ENCODE measurements at places on chromosomes 2 and 18.

- no peak for DNase-seq
Observed at GRCh38 chr2:43136876-43137275, 89.5 kb downstream of the ZFP36L2 start.

DNA sequence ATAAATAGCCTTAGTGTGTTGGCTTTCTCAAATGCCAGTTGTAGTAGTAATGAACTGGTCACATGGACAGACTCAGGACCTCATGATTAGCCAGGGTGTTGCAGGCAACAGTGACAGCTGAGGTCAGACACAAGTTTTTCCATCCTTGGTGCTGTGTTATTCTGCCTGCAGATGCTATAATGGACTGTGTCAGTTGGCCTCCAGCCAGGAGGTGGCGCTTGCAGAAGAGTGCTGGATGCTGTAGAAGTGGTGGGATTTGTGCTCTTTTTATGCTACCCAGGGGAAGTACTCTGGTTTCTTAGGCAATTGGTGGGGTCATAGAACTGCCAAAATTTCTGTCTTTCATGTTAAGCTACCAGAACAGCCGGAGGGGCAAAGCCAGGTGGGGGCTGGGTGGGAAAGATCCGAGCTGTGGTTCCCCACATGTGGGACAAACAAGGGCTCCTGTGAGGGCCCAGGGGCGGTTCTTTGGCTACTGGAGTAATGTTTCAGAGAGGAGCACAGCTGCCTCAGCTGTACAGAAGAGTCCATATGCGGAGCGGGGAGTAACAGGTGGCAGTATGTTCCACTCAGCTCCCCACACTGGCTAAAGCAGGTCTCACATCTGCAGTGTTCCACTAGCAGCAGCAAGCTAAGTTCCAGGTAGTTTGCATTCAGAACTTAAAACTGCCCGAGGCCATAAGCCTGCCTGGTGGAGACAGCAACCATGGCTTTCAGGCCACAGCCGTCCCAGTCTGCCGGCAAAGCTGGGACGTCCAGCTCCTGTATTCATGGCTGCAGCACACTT, 104.4 kb downstream of the GULP1 start:
- no peak for DNase-seq

DNA sequence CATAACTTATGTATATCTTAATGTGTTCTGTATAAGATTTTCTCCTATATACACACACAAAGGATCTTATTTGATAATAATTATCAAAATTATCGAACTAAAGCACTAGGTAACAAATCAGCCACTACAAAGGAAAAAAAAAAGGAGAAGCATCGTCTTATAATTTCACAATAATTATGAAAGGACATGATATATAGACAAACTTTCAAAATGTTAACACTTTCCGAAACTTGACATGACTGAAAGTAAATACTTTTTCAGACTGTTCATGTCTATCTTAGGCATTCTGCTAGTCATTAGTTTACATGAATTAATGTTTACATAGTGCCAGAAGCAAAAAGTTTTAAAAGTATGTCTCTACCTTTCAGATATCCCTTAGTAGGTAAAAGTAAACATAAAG, 7.3 kb upstream of the NR4A2 start:
- DNase-seq: no peak

GRCh38 chr2:220442012-220442411, 814.6 kb downstream of the SLC4A3 start:
- DNase-seq: no peak

- no peak for DNase-seq
Observed at GRCh38 chr2:68387408-68388350, 22.6 kb downstream of the PLEK start.

GRCh38 chr2:15096873-15097272, 464.3 kb downstream of the NBAS start:
- no peak for DNase-seq

DNA sequence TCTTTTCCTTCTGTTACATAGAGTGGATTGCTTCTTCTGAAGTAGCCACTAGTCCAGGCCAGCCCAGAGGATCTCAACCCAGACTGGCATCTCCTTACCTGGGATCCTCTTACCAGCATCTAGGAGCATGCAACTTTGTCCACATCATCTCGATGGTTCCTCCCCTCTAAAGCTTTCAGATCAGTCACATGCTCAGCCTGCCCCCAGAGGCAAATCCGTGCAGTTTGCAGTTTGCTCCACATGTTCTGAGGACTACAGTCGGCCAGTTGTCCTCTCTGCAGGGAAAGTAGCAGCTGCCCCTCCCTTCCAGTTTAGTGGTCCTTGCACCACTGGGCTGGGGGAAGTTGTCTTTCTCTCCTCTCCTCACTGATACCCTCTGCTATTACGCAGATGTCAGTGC, 259.8 kb upstream of the APCDD1 start:
- DNase-seq: no peak
